ENCODE measurements at places on chromosomes 1 and 21.

- no peak for ATAC-seq
Observed at GRCh38 chr1:54356680-54357147, 49.5 kb downstream of the SSBP3 start.

DNA sequence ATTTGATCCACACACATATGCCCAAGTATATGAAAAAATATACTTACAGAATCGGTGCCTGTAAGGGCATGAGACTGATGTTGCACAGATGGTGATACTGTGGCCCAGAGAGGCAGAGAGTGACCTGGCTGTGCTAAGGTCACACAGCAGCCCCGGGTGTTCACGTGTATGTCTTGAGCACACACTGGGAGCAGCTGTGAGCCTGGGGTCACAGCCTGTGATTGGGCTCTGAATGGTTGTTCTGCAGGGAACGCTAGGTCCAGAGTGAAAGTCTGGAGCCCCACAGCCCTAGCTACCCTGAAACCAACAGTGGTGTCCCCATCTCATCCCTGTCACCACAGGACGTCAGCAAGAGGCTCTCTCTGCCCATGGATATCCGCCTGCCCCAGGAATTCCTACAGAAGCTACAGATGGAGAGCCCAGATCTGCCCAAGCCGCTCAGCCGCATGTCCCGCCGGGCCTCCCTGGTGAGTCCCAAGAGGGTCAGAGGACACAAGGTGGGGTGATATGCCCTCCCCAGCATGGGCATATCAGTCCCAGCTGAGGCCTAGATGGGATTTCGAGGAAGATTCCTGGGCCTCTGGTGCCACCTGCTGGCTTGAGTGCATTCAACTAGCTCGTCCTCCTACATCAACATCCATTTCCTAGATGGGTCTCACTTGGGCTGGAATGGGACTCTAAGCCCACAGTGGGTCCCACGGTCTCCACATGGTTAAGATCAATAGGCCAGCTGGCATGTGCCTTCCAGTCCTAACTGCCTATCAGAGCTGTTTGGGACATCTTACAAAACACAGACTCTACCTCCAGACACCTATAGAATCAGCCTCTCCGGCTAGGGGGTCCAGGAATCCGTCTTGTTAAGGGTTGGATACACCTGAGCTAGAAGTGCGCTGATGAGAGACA is 19.7 kb downstream of the CDK18 start:
- peak; percentile 81 for ATAC-seq

GRCh38 chr1:33137800-33138199 is 44.0 kb downstream of the TRIM62 start:
- no peak for ATAC-seq

- no peak for ATAC-seq
Observed at GRCh38 chr1:35030338-35030737, 1.4 kb downstream of the ZMYM6 start.

DNA sequence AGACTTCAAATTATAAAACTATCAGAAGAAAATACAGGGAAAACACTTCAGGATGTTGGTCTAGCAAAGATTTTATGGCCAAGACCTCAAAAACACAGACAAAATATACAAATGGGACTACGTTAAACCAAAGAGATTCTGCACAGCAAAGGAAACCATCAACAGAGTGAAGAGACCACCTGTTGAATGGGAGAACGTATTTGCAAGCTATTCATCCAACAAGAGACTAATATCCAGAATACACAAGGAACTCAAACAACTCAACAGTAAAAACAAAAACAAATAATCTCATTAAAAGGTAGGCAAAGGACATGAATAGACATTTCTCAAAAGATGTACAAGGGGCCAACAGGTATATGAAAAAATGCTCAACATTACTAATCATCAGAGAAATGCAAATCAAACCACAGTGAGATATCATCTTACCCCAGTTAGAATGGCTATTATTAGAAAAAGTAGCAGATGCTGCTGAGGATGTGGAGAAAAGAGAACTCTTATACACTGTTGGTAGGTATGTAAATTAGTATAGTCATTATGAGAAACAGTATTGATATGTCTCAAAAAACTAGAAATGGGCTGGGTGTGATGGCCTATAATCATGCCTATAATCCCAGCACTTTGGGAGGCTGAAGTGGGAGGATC is 112.6 kb downstream of the LRIG2 start:
- ATAC-seq = no peak

GRCh38 chr21:40803101-40803500 is 43.9 kb downstream of the DSCAM start:
- no peak for ATAC-seq

GRCh38 chr1:6183520-6183989 is 3.4 kb upstream of the CHD5 start:
- ATAC-seq = peak; percentile 59

GRCh38 chr1:76510672-76511557 is 356.4 kb upstream of the ST6GALNAC5 start:
- ATAC-seq = no peak

GRCh38 chr1:226639631-226640061 is 91.1 kb downstream of the STUM start:
- ATAC-seq = no peak

GRCh38 chr21:28459193-28459592 is 533.5 kb downstream of the LTN1 start:
- ATAC-seq = no peak

- ATAC-seq = no peak
Observed at GRCh38 chr1:116682641-116683221, 15.2 kb upstream of the IGSF3 start.

DNA sequence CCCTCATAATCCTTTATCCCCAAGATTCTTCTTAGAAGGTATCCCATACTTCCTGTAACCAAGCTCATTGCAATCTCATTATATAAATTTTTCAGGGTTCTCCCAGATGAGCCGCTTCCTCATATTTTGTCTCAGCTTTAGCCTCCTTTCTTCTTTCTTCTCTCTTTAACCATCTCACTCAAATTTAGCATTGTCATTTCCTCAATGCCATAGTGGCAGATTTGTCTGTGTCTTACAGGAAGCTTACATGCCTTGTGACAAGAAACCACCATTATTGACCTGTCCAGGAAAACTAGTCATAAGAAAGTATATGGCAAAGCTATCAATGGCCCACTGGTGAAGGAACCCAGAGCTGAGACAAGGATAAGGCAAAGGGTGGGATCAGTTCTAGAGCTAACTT is 6.0 kb upstream of the FCRL2 start:
- no peak for ATAC-seq

- ATAC-seq = no peak
Observed at GRCh38 chr1:201176940-201177339, 13.7 kb upstream of the IGFN1 start.

DNA sequence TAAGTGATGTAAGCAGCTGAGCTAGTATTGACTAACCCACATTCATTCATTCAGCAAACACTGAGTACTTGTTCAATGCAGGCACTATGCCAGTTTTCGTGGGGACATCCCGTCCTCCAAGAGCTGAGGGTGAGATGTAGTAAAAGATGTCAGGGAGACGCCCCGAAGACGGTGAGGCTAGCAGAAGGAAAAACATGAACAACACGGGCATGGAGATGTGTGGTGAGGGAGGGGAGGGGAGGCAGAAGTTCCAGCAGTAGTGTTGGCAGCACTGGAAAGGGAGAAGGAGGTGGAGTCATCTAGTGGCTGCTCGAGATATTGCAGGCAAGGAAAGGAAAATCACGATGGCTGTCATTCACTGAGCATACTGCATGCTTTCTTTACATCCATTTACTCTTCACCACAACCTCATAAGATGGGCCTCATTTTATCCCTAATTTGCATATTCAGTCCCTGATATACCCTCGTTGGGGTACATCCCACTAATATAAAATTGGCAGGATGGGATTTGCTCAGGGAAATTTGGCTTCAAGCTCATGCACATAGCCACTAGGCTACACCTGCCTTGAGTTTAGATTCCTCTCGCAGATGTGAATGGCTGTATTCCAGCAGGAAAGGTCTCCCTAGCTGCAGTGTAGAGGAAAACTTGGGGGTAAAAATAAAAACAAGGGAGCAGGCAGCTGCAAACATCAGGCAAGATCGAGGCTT is 14.5 kb downstream of the PDZK1IP1 start:
- ATAC-seq = peak; percentile 57

DNA sequence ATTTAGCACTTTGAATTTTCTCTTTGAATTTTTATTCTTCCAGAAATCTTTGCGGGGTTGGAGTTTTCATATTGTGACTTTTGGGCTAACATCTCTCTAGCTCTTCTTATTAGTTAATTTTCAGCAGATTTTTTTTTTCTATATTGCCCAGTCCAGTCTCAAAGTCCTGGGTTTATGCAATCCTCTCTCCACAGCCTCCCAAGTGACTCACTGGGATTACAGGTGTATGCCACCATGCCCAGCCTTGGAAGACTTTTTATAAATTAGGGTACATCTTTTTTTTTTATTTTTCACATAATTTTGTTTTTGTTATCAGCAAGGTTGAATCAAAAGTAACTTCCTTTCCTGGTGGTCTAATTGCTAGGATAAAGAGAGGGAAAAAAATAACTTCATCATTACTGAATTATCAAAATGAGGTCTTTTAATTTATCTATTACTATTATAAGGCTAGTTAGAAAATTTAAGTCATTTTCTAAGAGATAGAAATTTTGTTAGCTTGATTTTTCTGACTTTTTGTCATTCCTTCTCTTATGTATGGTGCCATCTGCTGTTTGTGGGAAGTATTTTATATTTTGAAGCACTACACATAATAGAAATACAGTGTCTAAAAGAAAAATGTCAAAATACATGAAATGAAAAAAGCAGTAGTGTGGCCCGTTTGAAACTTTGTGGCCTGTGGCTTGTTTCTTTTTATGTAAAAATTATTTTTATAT is 273.4 kb upstream of the CACYBP start:
- ATAC-seq = peak; percentile 50

DNA sequence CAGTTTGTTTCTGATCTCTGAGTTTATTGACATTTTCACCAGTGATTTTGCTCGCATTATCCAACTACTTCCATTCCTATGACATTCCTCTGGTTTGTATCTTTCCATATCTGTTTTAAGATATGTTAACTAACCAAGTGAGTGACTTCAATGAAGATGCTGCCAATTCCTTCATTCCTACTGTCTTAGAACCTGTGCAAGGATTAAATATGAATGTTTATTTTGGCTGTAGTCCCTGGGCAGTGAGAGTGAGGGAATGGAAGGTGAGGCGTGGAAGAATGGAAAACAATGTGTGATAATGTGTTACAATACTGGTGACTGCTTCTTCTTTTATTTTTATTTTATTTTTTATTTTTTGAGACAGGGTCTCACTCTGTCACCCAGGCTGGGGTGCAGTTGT is 183.0 kb downstream of the SDCCAG8 start:
- no peak for ATAC-seq

DNA sequence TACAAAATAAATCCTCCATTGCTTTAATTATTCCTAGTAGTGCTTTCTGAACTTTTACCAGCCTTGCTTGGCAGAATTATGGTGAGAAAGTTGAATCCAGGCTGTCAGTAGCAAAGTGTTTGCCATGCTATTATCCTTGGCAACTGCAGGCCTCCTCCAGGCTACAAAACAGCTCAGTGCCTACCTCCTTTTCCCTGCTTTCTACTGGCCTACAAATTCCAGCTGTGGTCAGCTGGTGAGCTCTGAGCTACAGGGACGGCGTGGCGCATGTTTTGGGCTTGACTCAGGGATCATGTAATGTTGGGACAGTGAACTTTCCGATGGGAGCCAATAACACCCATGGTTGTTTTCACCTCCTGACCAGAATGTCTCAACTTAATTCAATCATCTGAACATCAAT is 456.1 kb upstream of the ADAMTS5 start:
- ATAC-seq = no peak

DNA sequence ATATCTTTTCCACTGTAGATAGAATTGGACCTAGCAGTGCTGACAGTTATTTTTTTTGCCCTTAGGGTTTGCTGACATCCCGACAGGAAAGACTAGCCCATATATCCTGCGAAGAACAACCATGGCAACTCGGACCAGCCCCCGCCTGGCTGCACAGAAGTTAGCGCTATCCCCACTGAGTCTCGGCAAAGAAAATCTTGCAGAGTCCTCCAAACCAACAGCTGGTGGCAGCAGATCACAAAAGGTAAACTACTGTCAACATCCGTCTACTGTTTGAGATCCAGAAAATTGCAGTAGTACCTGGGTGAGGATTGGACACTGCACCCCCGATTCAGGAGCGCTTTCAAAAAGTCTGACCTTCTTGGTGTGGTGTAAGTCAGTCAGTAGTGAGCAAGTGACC is 55.8 kb downstream of the CENPF start:
- ATAC-seq = peak; percentile 74

DNA sequence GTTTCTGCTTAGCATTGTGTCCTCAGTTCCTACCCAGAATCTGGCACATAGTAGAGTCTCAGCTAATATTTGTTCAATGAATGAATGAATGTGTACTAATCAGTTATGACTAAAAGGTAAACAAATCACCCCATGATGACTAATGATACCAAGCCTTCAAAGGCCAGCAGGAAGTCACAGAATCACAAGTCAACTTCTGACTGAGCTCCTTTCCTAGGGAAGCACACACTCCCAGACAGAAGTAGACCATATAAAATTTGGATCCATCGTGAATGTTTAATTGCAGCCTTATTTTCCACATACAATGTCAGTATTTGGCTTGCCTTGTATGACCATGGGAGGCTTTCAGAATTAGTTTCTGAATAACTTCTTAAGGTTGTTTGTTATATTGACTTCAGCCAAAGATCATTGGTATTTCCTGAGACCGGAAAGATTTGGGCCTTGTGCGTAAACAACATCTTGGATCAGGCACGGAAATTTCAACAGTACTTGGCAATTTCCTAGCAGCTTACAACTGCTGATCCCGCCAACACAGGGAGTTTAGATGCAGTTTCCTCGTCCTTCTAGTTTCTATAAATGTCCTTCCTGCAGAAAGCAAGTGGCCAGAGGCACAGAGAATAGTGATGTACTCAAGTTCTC is 185.9 kb upstream of the ATP1B1 start:
- no peak for ATAC-seq

DNA sequence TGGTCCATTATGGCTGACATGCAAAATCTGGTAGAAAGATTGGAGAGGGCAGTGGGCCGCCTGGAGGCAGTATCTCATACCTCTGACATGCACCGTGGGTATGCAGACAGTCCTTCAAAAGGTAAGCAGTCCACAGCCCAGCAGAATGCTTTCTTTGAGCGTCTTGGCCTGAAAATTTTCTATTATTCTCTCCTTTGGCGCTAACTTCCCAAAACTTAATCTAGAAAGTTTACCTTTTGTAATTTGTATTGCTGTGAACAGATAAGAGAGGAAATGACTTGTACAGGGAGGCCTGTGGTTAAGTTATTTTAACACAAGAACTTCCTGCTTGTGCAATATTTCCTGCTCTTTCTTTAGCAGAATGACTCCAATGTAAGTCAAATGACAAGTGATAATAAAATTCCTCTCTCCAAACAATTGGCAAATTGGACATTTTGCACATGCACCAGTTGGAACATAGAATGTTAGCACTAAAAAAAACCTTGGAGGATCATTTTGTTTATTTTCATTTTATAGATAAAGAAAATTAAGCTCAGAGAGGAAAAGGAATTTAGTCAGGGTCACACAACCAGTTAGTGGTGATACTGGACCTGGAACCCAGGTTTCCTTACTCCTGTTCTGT is 18.9 kb downstream of the CAP1 start:
- no peak for ATAC-seq

GRCh38 chr1:17795836-17796645 is 40.9 kb downstream of the ACTL8 start:
- ATAC-seq = no peak
